ENCODE measurements at places on chromosomes 2 and 18.
A peak's percentile ranks its signal among the peaks of the same experiment; 100 is the strongest.

DNA sequence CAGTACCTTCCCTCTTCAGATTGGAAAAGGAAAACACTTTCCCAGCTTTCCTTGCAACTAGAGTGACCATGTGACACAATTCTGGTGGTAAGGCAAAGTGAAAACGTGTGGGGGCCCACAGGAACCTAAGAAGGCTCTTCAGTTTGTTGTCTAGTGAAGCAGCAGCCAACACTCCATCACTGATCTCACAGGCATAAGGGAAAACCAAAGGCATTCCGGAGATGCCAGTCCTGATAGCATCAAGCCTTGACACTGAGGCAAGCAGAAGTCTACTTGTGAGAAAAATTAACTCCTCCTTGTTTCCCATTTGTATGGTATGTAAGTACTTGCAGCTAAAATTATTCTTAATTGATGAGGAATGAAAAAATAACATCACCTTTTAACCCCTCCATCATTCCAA, 88.3 kb downstream of the ETAA1 start:
- no peak for DNase-seq

DNA sequence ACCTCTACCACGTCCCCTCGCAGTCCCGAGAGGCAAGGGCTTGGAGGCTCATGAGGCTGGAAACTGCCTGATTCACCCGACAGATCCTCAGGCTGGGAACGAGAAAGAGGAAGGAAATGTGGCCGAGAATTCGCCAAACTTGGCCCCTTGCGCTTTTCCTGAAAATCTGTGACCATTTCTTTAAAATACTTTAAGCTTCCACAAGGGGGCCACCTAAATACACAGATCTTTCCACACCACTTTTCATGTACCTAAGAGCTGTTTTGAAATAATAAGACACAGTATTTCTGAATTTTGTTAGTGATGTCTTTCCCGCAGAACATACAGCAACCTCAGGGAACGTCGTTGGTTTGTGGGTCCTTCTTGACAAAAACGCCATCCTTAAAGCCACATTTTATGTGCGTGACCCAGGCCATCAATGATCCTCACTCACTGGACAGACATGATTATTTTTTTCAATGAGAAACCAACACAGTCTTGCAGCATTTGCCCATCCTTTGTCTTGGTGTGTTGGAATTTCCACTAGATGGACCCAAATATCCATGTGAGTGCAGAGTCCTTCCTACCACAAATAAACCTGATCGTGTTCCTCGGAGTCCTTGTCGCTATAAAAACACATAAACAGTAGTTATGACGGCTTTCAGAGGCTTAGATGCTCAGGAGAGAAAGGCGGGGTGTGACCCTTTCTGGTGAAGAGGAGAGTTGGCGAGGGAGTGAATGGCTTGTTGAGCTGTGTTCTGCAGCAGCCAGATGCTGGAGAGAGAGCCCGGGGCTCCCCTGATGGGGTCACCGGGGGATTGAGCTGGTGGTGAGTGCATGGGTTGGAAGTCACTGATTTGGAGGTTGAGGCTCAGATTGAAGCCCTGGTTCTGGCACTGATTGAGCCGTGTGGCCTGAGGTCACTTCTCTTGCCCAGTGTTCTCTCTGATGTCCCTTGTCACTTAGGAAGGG, 25.0 kb downstream of the DCDC2C start:
- peak; percentile 58 for DNase-seq

- no peak for DNase-seq
Observed at GRCh38 chr2:68612765-68613519, 30.4 kb upstream of the PROKR1 start.

- no peak for DNase-seq
Observed at GRCh38 chr2:20130821-20131645, 79.6 kb upstream of the LAPTM4A start.

DNA sequence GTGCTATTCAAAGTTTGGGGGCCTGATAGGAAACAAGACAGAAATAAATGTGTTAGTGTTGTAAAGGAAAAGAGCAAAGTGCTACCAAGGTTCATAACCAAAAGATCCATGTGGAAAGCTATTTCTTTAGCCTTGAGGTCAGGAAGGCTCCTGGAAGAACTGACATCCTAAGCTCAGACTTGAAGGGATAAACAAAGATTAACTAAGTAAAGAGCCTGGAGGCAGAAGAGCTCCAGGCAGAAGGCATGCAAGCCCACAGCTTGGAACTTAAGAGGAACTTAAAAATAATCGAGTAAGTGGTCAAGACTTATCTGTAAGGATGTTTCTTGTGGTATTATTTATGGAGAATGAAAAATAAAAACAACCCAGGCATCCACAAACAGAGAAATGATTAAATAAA, 245.0 kb upstream of the MGAT5 start:
- DNase-seq, result no peak

- no peak for DNase-seq
Observed at GRCh38 chr2:37599688-37600525, 71.5 kb downstream of the CDC42EP3 start.

DNA sequence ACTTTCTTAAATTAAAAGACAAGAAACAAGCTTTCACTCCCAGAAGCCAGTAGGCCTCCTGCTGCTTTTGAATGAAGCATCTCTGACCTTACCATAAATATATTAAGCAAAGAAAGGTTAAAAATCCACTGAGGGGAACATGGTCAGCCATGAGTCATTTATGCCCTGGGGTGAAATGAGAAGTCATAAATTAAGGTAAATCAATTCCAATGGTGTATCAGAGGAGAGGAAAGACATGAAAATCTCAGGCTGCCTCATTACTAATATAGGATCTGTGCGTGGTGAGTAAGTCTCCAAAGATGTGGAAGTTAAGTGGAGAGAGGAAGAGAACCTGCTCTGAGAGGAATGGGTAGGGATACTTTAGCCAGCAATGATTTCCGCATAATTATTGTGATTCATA, 292.3 kb upstream of the CHAC2 start:
- DNase-seq, result peak; percentile 61

DNA sequence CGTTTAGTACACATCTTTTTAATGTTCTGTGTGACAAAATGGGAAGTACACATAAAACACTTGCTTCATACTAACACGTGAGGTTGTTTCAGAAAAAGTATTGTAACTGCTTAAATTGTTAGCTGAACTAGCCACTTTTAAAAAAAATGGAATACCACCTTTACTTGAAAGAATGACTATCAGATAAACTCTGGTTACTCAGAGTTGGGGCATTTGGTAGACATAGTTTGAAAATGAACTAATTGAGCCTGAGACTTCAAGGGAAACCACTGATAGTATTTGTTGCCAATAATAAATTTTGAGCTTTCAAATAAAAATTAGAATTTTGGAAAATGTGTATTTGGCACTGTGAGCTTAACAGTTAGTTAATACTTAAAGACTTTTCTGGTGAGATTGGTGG, 103.0 kb upstream of the FBXO11 start:
- no peak for DNase-seq

DNA sequence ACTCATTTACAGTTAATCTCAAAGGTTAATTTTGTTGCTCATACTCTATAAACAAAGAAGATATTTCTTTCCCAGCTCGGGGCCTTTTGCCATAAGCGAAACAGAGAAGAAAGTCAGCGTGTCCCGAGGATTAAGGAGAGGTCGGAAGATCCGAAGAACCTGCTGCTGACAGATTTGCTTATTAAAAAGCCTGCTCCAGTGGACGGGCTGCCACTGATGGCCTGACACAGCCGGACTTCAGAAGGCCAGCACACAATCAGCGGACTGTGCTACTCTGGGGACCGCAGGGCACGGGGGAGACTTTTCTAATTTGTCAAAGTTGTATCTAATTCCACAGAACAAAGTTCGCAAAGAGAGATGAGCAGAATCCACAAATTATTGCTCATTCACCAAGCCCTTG, 315.4 kb downstream of the ETAA1 start:
- DNase-seq, result no peak

- DNase-seq, result no peak
Observed at GRCh38 chr2:222998459-222998858, 53.5 kb upstream of the KCNE4 start.

- no peak for DNase-seq
Observed at GRCh38 chr2:187686416-187687024, 132.3 kb upstream of the TFPI start.

DNA sequence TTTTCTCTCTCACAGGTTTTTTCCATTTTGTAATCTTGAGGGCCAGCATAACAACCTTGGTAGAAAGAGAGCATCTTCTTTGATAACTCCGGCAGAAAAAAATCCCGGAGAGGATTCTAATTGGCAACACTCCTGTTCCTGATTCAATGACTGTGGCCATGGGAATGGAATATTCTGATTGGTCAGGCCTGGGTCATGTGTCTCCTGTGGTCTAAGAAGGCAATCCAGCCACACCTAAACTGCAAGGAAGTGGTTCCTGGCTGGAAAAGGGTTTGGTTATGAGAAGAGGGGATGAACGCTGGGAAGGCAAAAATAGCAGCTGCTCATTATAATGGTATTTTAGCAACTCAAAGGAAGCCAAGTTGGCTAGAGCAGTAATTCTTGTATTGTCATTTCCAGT, 24.8 kb upstream of the ZNF638 start:
- peak; percentile 91 for DNase-seq

DNA sequence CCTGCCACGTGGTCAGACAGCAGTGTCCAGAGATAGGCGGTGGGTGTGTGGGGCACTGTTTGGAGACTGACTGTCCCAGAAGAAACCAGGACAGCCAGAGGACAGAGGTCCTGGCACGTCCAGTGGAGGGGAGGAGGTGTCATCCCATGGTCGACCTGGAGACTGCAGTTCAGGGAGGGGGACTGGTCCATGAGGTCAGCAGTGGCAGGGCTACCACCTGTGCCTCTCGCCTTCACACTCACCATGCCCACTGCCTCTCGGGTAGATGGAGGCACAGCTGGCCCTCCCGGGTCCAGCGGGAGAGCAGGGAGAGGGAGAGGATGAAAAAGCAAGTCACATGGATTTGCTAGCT, 53.9 kb downstream of the INHBB start:
- DNase-seq, result no peak

DNA sequence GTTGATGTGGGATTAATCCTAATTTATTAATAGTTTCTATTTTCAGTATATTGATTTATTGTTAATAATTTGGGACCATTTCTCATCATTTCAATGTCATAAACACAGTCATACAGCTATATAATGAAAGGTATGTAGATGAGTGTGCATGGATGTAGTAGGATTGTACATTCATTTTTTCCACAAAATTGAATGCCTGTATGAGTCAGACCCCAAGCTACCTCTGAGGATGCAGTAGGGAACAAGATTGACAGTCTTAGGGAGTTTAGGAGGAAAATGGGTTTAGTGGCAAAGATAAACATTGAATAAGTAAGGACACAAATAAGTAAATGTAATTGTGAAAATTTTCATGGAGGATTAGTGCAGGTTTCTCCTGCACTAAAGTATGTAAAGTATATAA, 14.1 kb upstream of the TMEFF2 start:
- no peak for DNase-seq

GRCh38 chr18:74515620-74516231, 18.6 kb upstream of the CNDP1 start:
- no peak for DNase-seq

DNA sequence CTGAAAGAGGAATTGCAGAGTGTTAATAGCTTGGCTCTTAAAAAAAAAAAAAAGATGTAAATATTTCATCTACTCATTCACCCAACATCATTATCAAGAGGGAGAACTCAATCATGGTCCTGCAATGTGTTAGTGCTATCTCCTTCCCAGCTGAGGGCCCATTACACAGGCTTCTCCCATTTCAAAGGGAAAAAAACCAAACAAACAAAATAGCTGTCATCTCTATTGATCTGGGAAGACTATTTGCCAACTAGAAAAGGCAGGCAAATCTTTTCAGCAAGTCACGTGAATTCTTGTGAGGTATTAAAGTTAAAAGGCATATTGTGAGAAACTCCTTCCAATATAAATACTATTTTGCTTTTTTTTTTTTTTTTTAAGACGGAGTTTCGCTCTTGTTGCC, 194.3 kb downstream of the MYO1B start:
- no peak for DNase-seq

- DNase-seq, result no peak
Observed at GRCh38 chr18:34729740-34730355, 19.8 kb downstream of the DTNA start.

GRCh38 chr2:109335631-109336176, 206.7 kb downstream of the SH3RF3 start:
- peak; percentile 83 for DNase-seq

DNA sequence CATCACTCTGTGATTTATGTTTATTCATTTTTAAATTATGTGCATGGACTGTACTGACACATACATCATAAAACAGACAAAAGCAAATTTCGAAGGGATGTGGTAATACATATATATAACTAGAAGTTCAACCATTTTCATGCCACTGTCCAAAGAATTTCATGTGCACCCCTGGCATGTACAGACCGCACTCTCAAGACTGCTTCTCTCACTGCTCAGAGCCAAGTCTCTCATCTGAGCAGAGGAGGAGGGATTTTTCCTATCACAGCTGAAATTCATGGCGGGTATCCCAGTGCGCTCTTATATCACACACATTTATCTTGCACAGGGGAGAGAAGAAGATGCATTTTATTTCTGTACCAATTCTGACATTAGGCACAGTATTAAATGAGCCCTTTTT, 5.9 kb downstream of the TMEM178A start:
- no peak for DNase-seq

DNA sequence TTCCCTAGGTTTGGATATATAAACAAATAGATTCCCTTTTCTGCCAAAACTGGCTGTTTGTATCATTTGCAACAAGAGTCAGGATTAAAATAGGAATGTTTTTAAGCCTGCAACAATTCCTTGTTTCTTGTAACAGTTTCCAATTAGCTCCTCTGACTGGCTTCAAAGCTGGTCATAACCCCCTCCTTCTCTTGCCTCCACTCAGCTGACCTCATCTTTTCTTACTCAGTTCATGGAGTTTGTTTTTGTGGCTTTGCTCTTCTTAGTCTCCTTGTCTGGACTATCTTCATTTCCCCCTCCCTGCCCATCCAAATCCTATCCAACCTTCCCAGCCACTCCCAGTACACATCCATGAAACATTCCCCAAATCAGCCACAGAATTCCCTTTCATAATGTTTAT, 14.3 kb upstream of the RAPH1 start:
- DNase-seq, result peak; percentile 40

GRCh38 chr18:10370716-10371115, 83.7 kb upstream of the APCDD1 start:
- DNase-seq, result no peak

DNA sequence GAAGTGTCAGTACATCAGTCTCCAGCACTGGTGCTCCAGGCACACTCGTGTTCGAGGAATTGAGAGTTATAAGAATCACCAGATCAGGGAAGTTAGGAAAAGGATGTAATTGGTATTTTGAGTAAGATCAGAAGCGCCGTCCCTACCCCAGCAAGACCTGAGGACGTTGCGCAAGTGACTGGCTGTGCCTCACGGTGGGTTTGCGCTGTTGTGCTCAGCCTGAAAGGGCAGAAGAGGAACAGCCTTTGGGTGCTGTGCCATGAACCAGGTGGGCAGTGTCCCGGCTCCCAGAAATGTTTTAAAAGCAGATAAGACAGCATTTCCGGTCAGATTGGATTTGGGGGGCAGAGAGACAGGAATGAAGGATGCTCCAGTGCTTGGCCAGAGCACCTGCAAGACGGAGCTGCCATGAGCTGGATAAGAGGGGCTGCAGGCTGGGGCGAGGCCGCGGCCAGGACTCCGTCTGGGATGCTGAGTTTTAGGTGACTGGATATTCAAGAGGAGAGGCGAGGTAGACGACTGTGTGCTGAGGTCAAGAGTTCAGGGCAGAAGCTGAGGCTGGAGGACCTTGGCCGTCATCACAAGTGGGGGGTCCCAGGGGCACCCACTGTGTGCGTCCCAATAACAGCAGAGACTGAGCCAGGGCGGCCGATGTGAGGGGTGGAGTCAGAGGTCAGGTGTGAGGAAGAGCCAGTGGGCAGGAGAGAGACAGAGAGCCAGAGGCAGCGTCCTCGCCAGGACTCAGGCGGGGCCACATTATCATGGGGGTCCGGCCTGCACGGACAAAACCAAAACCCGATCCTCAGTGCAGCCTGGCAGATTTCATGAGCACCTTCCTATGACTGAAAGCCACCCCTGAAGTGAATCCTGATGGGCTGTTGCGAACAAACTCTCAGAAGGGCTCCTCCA, 77.7 kb upstream of the ALKAL2 start:
- no peak for DNase-seq

Data from fibroblast of mammary gland (primary cell).